ENCODE measurements at places on chromosomes 7 and 10. TPM values are rescaled to one million over a fixed set of nuclear protein-coding genes. Genes with fewer than 3 reads are reported as not detected.

The PITX3 gene
- 1.0 TPM for polyA plus RNA-seq

GRCh38 chr7:126442908-126443307, 809.8 kb downstream of the GRM8 start:
- DNase-seq = no peak

DNA sequence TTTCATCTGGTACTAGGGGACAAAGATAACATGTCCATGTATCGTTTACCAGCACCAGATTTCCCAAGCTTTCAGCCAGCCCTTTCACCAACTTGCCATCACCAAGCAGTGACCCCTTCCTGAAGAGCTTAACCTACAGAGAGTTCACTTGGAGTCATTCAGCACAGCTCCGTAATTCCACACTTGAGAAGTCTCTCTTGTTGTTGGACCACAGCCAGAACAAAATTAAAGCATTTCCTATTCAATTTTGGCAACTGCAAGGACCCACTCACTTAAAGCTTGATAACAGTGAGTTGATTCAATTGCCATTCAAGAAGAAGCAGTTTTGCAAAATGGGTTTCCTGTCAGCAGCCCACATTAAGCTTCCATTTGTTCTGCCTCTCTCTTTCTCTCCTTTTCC, 88.5 kb upstream of the LRRTM3 start:
- peak; percentile 15 for DNase-seq

DNA sequence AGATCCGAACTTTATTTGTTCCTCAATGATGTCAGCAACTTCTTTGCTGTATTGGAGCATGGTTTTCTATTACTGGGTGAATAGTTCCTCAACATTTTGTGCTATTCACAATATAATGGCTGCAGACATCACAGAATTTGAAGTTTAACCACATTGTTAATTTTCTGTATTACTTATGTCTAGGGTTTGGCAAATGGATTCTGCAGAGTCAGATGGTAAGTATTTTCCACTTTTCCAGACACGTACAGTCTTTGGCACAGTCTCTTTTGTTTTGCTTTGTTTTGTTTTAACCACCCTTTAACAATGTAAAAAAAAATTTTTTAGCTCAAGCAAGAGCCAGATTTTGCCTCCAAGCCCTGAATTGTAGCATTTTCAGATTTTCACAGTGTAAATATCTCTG, 36.8 kb upstream of the FOXK1 start:
- no peak for DNase-seq

The CALML3 gene
- polyA plus RNA-seq = not detected

- no peak for DNase-seq
Observed at GRCh38 chr7:24133691-24134090, 150.3 kb upstream of the NPY start.

GRCh38 chr10:23980094-23980493, 228.8 kb upstream of the KIAA1217 start:
- peak; percentile 79 for DNase-seq

DNA sequence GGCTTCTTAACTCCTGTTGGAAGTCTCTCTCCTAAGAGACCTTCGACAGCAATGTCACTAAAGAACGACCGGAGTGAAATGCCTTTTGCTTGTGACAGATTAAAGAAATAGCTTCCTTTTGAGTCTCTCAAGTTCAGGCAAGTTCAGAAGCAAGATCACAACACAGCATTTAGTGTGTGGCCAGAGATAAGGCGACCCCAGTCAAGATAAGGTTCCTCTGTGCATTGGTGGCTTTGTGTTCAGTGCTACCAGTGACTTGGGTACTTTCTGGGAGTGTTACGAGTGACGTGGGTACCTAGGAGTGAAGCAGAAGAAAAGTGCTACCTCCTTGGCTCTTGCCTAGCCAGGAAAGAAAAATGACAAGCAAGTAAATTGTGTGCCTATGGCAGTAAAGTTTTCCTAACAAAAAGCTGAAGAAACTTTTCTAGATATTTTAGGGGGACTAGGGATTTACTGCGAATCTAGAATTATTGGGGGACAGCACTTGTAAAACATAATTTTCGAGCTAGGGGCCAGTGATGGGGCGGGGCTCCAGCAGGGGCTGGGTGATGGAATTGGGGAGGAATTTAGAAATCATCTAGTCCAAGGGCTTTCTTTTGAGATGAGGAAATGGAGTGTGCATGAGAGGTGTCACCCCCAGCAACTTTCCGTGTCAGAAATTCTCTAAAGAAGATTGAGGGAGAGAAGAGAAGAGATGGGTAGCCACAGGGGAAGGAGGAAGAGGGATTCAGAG, 191.9 kb upstream of the LYZL2 start:
- no peak for DNase-seq
